ENCODE measurements at places on chromosomes 4 and X.

DNA sequence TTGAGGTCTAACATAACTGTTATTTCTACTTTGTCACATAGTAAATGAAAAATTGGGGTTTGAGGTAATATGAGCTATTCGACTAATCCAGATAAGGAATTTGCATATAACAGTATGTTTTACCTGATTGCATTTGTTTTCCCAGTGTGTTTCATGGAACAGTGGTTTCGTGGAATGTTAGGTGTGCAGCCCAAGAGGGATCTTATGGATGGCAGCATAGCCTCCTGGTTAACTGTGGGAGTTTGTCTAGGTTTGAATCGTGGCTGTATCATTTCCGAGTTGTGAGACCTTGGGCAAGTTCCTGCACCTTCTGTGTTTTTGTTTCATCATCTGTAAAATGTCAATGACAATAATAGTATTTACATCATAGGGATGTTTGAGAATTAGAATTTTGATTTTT is 7.9 kb downstream of the BMPR1B start:
- H3K27me3 ChIP-seq, result no peaks in the 10 kb centered on the region
- no peak overlapping the region for H3K4me3 ChIP-seq
- H3K27ac ChIP-seq, result no peak overlapping the region
- H3K4me1 ChIP-seq, result peaks cover 8% of the 10 kb centered on the region
- no peak for DNase-seq

DNA sequence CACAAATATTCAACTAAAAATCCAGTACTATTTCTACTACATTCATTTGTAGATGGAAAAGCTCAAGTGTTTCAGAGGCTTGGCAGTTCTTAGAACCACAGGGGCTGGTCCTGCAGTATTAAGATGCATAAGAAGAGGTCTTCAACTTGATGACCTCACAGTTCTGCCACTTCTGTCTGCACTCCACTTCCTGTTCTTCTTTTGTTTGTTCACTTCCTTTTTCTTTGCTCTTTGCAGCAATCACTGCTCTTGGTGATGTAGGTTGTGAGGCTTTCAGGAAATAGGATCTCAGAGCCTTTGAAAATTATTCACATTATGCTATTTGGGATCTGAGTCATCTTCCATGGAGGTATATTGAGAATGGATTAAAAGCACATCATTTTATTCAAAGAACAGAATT is 602.0 kb upstream of the CPEB2 start:
- H3K4me3 ChIP-seq, result no peak overlapping the region
- no peaks in the 10 kb centered on the region for H3K36me3 ChIP-seq
- DNase-seq, result no peak
- no peak overlapping the region for H3K27ac ChIP-seq
- H3K4me1 ChIP-seq, result no peaks in the 10 kb centered on the region

- no peaks in the 10 kb centered on the region for H3K4me1 ChIP-seq
- H3K27ac ChIP-seq, result no peak overlapping the region
- H3K4me3 ChIP-seq, result no peak overlapping the region
- no peak for DNase-seq
- no peaks in the 10 kb centered on the region for H3K36me3 ChIP-seq
Observed at GRCh38 chr4:102311407-102311806, 33.9 kb downstream of the SLC39A8 start.

DNA sequence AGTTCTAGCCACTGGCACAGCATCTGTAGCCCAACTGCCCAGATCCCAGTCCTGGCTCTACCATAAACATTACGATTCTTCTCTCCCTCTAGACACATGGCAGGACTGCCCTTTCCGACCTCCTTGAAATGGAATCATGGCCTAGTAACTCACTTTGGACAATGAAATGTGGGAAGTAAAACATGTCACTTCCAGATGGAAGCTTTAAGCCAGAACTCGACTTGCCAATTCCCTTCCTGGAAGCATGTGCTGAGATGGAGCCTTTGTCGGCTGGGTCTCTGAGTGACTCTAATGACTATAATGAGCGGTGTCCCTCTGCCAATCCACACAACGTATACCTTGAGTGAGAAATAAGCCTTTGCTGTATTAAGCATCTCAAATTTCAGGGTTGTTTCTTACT is 34.7 kb downstream of the SH3RF1 start:
- no peaks in the 10 kb centered on the region for H3K27me3 ChIP-seq
- no peak for DNase-seq
- peaks cover 11% of the 10 kb centered on the region for H3K36me3 ChIP-seq
- no peak overlapping the region for H3K4me3 ChIP-seq
- H3K4me1 ChIP-seq, result peaks cover 58% of the 10 kb centered on the region

DNA sequence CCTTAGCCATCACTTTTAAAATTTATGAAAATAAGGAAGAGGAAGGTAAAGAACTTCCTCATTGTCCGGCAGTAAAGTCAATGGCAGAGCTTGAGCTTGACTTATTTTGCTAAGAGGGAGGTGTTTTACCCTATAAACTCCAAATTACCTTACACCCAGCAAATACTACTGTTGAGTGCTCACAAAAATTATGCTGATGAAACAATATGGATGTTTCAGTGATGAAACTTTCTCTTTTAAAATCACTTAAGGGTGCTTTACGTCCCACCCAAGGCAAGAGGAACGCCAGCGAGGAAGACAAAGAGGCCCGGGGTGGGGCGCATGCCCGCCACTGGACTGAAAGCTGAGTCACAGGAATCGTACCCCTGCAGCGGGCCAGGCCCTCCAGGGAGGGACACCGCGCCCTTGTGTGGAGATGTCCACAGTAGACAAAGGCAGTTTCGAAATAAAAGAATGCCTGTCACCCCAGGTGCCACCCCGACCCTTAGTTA is 560 bp upstream of the TMSB4X start:
- H3K27me3 ChIP-seq, result no peaks in the 10 kb centered on the region
- peaks cover 16% of the 10 kb centered on the region for H3K4me1 ChIP-seq
- peak overlapping the region; percentile 99 for H3K27ac ChIP-seq
- DNase-seq, result peak; percentile 79
- peak overlapping the region; percentile 99 for H3K4me3 ChIP-seq
- H3K36me3 ChIP-seq, result peaks cover 21% of the 10 kb centered on the region

- H3K27me3 ChIP-seq, result no peaks in the 10 kb centered on the region
- no peak overlapping the region for H3K27ac ChIP-seq
- H3K4me3 ChIP-seq, result no peak overlapping the region
Observed at GRCh38 chrX:129123795-129124194, 399.5 kb downstream of the SMARCA1 start.

DNA sequence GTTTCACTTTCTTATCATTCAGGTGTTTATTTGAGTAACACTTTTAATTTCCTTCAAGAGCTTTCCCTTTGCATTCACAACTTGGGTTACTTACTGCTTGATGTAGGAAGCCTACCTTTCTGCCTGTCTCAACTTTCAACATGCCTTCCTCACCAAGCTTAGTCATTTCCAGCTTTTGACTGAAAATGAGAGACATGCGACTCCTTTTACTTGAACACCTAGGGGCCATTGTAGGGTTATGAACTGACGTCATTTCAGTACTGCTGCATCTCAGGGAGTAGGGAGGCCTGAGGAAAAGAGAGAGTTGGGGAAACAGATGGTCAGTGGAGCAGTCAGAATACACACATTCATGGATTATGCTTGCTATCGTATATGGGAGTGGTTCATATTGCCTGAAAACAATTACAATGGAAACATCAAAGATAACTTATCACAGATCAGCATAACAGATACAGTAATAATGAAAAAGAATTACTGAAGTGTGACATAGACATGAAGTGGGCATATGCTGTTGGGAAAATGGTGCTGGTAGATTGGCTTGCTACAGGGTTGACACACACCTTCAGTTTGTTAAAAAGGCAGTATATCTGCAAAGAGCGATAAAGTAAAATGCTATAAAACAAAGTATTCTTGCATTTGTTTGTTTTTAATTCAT is 25.7 kb downstream of the USP53 start:
- peaks cover 11% of the 10 kb centered on the region for H3K4me1 ChIP-seq
- DNase-seq, result no peak
- no peak overlapping the region for H3K27ac ChIP-seq
- H3K4me3 ChIP-seq, result no peak overlapping the region
- H3K36me3 ChIP-seq, result peaks cover 47% of the 10 kb centered on the region

- no peaks in the 10 kb centered on the region for H3K36me3 ChIP-seq
- H3K4me3 ChIP-seq, result no peak overlapping the region
- H3K4me1 ChIP-seq, result peaks cover 47% of the 10 kb centered on the region
- H3K27ac ChIP-seq, result no peak overlapping the region
- H3K27me3 ChIP-seq, result no peaks in the 10 kb centered on the region
Observed at GRCh38 chr4:41148931-41149330, 65.4 kb downstream of the APBB2 start.

DNA sequence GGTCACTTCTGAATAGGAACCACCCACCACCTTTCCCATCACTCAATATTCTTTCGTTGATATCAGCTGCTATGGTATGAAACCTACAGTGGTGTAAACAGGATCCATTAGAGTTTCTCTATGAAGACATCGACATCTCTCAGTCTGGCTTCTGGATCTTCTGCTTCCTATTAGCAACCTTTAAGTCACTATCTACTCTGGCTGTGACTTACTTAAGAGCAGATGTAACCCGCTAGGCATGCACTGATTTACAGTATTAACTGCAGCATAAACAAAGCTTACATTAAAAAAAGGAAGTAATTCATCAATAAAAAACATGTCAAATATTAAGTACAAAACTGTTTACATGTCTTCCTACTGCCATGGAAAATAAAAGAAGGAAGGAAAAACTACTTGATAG is 96.4 kb downstream of the ANAPC10 start:
- no peak for DNase-seq
- H3K4me3 ChIP-seq, result no peak overlapping the region
- H3K4me1 ChIP-seq, result no peaks in the 10 kb centered on the region
- H3K27ac ChIP-seq, result no peak overlapping the region
- no peaks in the 10 kb centered on the region for H3K27me3 ChIP-seq
- no peaks in the 10 kb centered on the region for H3K36me3 ChIP-seq

DNA sequence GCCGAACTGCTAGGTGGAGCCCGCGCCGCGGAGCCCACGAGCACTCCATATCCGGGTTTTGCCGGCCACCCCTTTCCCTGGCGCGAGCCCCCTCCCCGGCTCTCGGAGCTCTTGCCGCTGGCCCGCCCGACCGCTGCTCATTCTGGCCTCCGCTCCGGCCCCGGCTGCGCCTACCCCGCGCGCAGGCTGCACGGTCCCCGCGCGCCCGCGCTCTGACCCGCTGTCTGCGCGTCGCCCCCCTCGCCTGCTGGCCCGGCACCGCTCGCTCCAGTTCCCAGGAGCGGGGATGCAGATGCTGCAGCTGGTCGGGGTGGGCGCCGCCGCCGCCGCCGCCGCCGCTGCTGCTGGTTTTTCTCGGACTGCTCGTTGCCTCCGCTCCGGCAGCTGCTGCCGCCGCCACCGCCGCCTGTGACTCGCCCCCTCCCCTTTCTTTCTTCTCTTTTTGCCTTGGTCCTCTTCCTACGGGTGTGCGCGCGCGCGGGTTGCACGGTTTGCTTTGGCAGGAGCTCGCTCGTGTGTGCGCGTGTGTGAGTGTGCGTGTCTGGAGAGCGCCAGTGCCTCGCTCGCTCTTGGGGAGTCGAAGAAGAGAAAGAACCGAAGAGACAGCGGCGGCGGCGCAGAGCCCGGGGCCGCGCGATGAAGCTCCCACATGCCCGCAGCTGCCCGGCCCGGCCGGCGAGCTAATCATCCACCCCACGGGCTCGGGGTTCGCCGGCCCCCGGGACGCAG is at the start of gene ADGRL3:
ADGRL3 (plus strand) TSS at position 140 of the 729 bp plus-strand sequence.
- H3K4me3 ChIP-seq, result no peak within 1 kb of the TSS
- no peak within 1 kb of the TSS for H3K27ac ChIP-seq
- peak; percentile 9 for DNase-seq
- no peaks in the 10 kb centered on the region for H3K36me3 ChIP-seq
- no peaks in the 10 kb centered on the region for H3K4me1 ChIP-seq
- H3K27me3 ChIP-seq, result peaks cover 41% of the 10 kb centered on the region

GRCh38 chrX:44997888-44998287 is 124.9 kb downstream of the KDM6A start:
- H3K4me1 ChIP-seq, result no peaks in the 10 kb centered on the region
- H3K36me3 ChIP-seq, result no peaks in the 10 kb centered on the region
- no peak for DNase-seq
- no peak overlapping the region for H3K27ac ChIP-seq

- H3K4me3 ChIP-seq, result no peak overlapping the region
- H3K27ac ChIP-seq, result no peak overlapping the region
- peaks cover 6% of the 10 kb centered on the region for H3K36me3 ChIP-seq
- peaks cover 9% of the 10 kb centered on the region for H3K4me1 ChIP-seq
Observed at GRCh38 chr4:53067125-53067802, 205.1 kb downstream of the RASL11B start.

DNA sequence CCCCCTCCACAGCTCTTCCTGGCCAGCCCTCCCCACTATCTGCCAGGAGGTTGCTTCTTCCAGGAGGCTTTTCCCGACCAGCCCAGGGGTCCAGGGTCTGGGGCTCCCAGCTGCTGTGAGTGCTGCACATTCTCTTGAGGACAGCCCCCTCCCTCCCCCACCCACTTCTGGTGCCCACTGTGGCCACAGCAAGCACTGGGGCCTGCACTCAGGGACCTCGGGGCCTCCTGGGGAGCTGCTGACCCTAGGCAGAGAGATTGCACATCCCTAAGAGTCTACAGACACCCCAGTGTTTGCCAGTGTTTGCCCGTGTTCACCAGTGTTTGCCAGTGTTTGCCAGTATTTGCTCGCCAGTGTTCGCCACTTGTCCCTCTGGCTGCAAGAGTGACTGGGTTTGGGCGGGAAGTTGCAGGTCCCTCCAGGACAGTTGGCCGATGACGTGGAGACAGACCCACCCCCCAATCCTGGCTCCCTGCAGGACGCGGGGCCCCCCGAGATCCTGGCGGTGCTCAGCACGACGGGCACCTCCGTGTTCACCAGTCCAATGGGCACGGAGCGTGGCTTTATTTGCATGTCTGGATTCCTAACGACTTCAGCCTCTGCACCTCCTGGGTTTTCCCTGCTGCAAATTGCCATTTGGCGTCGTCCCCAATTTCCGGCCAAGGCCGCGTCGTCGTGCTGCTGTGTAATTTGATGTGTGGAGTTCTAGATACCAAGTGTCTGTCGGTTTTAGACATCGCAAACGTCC is 87.5 kb upstream of the NKX1-1 start:
- no peaks in the 10 kb centered on the region for H3K4me1 ChIP-seq
- peaks cover 14% of the 10 kb centered on the region for H3K27me3 ChIP-seq
- no peaks in the 10 kb centered on the region for H3K36me3 ChIP-seq
- no peak for DNase-seq

DNA sequence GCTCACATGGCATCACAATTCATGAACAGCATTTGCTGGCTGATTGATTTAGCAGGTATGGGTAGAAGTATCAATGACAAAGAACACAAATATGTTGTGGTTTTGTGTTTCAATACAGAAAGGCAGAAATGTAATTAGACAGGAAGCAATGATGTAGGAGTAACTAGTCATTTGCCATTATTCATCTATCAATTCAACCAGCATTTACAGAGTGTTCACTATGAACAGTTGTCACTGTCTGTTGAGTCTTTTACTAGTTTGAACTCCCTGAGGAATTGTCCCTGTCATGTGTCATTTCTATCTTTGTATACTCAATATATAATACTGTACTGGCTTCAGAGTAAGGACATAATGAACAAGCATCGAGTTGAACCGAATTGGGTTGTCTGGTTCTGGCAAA is 51.5 kb upstream of the ARHGAP24 start:
- H3K36me3 ChIP-seq, result no peaks in the 10 kb centered on the region
- H3K27me3 ChIP-seq, result no peaks in the 10 kb centered on the region
- H3K4me1 ChIP-seq, result peaks cover 8% of the 10 kb centered on the region
- H3K27ac ChIP-seq, result no peak overlapping the region
- H3K4me3 ChIP-seq, result no peak overlapping the region

GRCh38 chr4:111632641-111633151 is 512.6 kb upstream of the FAM241A start:
- H3K27ac ChIP-seq, result peak overlapping the region; percentile 19
- DNase-seq, result peak; percentile 82
- no peaks in the 10 kb centered on the region for H3K36me3 ChIP-seq
- H3K4me3 ChIP-seq, result no peak overlapping the region
- peaks cover 44% of the 10 kb centered on the region for H3K4me1 ChIP-seq
- no peaks in the 10 kb centered on the region for H3K27me3 ChIP-seq

- DNase-seq, result no peak
- H3K27ac ChIP-seq, result no peak overlapping the region
- H3K36me3 ChIP-seq, result no peaks in the 10 kb centered on the region
- H3K4me3 ChIP-seq, result no peak overlapping the region
Observed at GRCh38 chrX:1119275-1119674, 93.2 kb downstream of the CRLF2 start.
